ENCODE measurements at places on chromosomes 11 and 22.

DNA sequence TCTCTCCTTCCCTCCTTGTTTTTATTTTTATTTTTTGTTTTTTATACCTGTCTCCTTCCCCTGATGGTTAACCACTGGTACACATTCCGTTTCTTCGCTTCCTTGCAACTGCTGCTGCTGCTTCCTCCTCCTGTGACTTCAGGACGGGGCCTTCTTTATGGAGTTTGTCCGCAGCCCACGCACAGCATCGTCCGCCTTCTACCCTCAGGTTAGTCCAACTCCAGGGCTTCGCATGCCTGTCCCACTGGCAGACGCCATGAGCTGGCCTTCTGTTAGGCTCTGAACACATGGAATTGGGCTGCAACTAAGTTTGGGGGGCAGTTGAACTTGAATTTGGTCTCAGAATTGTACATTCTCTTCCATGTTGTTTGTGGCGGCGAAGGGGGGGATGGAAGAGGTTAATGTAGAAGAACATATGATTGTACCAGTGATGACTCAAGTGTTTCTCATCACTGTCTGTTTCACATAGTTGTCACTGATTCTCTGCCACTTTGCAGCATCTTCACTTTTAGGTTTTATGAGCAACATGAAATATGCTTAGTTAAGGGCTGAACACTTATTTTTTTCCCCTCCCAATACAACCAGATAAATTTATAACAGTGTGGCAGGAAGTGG is 83.0 kb upstream of the YWHAH start:
- DNase-seq, result no peak

GRCh38 chr11:100929377-100929776 is 200.2 kb downstream of the PGR start:
- no peak for DNase-seq

DNA sequence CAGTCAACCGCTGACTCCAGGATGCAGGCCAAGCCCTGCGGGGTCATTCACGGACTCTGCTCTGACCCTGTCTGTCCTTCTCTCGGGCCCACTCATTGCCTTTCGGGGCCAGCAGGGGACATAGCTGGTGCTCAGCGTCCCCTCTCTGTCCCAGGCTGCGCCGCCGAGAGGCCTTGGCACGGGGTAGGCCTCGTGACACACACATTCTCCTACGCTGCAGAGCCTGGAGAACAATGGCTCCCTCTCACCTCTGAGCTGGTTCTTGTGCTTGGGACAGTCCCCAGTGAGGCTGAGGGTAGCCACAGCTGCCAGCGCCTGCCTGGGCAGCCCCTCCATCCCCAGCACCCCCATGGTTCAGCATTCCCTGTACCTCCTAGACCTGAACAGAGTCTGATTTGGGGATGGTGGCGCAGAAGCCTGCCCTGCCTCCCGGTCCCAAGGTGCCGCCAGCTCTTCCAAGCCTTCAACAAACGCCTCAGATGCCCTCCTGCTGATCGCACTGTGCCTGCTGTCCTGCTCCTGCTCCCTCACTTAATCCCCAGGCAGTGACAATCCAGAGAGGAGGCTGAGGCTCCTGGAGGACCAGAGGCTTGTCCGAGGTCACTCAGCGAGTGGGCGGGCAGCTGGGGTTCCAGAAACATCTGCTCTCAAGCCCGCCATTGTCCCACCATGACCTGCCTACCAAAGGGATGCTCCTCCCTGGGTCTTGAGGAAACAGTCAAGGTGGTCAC is 30.4 kb downstream of the DUSP8 start:
- DNase-seq, result no peak

DNA sequence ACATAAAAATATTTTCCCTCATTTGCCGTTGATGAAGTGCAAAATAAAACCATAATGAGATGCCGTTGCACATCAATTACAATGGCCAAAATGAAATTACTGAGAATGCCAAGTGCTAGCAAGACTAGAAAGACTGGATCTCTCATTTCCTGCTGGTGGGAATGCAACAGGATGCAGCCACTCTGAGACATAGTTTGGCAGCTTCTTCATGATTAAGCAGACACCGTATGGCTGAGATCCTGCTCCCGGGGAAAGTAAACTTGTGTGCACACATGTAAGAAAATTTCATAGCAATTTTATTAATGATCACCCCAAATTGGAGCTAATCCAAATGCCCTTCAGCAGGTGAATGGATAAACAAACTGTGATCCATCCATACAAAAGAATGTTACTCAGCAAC is 1013.2 kb downstream of the TBC1D22A start:
- DNase-seq, result no peak

DNA sequence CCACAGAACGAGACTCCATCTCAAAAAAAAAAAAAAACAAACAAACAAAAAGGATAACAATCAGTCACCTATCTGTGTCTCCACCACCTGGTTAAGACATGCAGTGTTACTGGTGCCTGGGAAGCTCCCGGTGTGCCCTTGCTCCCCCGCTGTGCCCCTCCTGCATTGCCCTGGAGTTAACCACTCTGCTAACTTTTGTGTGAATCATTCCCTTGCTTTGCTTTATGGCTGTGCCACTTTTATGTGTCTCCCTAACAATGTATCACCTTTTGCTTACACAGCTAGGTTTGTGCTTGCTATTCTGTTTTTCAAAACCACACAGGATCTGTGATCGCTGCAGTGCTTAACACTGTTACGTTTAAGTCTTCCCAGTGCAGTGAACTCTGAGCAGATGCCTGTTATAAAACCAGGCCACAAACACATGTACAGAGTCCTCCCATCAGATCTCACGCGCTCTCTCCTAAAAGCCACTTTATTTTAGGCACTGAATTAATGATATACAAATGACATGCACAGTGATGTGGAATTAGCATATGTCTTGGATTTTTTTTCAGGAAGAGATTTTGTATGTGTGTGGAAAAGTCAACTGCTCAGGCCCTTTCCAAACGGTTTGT is 69.9 kb downstream of the BUD13 start:
- no peak for DNase-seq

DNA sequence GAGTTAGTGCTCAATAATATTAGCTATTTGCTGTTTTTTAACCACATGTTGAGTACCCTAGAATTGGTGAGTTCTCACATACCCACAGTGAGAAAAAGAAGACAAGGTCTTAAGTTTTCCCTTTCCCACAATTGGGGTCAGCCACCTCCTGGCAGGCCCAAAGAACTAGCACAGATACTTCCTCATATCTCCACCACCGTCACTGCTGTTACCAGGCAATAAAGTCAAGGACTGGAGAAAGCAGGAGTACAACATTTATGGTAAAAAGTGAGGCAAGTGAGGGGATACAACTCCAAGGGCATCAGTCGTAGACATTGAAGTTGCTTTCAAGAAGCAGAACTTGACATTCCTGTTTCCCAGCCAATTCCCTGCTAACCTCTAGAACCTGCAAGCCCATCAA is 19.6 kb downstream of the ELP4 start:
- no peak for DNase-seq

- no peak for DNase-seq
Measured at GRCh38 chr11:33222052-33222750, 35.0 kb upstream of the HIPK3 start.

DNA sequence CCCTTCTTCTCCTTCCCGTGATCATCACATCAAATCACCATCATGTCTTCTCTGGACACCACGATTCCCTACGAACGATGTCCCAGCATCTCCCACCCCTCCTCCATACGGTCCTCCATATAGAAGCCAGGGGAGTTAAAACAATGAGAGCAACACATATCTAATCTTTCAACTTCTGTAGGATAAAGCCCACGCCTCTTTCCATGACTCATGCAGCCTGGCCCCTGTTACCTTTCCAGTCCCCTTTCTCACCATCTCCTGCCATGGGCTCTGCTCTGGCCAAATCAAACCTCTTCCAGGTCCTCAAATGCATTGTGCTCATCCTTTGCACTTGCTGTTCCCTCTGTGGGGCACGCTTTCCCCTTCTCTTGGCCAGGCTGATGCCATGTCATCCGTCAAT is 23.6 kb downstream of the RPS6KA4 start:
- DNase-seq, result no peak

DNA sequence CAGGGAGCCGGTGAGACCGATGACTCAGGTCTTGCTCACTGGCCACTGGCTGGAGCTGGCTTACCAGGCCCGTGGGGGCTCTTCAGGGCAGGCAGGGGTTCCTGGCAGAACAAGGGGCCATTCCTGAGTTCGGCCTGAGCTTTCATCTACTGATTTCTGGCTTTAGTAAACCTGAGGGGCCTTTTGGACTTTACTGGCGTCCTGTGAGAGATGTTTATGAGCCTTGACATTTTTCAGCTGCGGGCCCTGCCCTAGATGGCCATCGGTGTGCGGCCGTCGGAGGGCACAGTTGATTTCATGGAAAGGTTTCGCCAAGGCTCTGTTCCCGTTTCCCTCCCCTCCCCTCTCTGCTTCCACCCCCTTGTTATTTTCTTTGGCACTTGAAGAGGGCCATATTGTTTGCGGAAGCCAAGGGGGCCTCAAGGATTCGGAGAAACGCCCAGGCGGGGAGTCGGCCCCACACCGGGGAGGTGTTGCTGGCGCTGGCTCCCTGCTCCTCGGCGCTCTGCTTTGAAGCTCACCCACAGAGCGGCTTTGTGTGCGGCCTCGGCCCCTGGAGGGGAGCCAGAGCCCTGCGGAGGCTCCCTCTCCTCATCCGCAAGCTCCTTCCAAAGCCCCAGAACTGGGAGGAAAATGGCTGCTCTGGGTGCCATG is 17.7 kb downstream of the ELF5 start:
- peak; percentile 92 for DNase-seq

DNA sequence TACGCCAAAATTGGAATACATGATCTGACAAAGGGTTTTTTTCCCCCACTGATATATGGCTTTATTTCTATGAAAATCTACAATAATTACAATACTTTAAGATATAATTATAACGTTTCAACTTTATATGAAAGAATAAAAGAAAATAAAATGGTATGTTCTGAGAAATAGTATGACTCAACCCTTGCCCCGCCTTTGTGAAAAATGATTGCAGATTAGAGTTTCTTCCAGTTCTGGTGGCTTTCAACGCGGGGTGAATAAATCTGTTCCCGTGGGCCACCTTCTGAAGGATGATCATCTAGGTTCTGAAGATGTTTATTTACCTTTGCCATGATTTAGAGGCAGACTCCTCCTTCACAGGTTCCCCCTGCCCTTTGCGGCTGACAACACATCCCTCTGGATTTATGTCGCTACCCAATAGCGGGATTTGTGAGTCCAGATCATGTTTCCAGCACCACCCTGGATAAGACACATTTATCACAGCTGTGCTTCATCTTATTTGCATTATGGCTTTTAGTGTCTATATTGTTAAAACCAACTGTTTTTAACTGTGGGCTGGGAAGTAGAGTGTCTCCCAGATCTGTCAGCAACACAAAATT is 607.0 kb upstream of the KIRREL3 start:
- DNase-seq, result no peak

DNA sequence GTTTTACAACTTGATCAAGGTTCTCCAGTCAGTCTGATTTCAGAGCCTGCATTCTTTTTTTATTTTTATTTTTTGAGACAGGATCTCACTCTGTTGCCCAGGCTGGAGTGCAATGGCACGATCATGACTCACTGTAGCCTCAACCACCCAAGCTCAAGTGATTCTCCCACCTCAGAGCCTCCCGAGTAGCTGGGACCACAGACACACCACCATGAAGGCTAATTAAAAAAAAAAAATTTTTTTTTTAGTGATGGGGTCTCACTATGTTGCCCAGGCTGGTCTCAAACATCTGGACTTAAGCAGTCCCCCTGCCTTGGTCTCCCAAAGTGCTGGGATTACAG is 117.2 kb upstream of the NAV2 start:
- no peak for DNase-seq

DNA sequence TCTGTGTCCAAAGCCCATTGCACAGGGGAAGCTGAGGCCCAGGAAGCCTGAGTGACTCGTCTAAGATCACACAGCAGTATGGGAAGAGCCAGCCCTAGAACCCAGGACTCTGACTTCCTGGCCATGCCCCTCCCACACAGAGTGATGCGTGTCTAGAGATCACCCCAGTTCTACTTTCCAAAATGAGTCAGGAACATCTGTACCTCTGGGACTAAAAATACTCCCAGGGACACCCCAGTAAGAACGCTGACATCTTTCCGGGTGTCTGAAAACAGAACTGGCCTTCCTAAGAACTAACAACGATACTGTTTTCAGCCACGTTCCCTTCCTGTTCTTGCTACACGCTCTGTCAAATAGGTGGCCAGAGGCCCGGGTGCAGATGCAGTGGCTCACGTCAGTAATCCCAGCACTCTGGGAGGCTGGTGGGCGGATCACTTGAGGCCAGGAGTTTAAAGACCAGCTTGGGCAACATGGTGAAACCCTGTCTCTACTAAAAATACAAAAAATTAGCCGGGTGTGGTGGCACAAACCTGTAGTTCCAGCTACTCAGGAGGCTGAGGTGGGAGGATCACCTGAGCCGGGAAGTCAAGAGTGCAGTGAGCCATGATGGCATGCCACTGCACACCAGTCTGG is 21.7 kb upstream of the PDGFB start:
- DNase-seq, result no peak

DNA sequence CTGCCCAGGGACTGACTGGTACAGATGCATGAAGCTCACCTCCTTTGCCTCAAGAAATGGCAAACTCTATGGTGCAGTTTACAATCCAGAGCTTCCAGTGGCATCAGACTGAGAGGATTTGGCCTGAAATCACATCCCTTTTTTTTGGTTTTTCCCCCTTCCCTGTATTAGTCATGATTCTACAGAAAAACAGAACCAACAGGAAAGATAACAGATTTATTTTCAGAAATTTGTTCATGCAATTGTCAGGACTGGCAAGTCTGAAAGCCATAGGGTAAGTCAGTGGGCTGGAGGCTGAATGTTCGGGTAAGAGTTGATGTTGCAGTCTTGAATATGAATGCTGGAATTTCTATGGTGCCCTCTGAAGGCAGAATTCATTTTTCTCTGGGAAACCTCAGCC is 12.0 kb upstream of the ZDHHC13 start:
- DNase-seq, result no peak

DNA sequence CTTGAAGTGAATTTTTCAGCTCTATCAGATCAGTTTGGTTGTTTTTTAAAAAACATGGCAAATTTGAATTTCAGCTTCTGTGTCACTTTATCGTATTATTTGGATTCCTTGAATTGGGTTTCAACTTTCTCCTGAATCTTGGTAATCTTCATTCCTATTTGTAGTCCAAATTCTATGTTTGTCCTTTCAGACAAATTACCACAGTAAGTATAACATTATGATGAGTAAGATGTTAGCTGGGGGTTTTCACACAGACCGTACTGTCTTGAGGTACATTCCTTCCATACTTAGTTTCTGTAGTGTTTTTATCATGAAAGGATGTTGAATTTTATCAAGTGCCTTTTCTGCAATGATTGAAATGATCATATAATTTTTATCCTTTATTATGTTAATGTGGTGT is 28.0 kb downstream of the OR5B17 start:
- no peak for DNase-seq

GRCh38 chr11:20208622-20209111 is 48.4 kb upstream of the DBX1 start:
- DNase-seq, result no peak

DNA sequence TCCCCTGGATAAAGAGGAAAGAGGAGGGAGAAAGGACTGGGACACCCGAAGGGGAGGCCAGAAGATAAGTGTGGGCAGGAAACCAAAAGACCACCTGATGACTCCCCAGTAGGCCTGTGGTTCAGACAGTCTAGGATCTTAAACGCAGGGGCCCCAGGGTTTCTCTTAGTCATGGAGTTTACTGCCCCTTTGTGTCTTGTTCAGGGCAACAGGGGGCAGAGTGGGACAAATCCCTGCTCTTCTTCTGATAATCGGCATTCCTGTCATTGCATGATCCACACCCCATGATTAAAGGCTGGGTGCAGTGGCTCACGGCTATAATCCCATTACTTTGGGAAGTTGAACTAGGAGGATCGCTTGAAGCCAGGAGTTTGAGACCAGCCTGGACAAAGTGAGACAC is 4.7 kb upstream of the TMPRSS13 start:
- DNase-seq, result no peak

Measured in upper lobe of right lung (tissue), 1 donor.